ENCODE measurements at places on chromosomes 5 and 9.

DNA sequence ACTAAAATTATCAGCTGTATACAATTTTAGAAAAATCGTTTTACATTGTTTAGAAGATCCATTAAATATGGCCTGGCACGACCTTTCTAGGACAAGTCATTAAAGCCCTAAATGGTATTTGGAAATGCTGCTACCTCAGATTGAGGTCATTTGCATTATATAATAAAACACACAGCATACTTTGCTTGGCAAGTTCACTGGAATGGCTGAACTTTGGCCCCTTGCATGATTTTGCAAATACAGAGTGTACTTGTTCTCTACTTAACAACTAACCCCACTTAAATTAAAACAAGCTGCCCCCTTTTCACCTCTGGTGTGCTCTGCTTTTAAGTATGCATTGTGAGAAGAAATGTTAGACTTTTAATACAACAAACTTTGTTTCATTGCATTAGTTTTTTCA is 860.1 kb downstream of the PTPRD start:
- DNase-seq = no peak

GRCh38 chr9:94269264-94269663 is 10.2 kb downstream of the ZNF169 start:
- DNase-seq = peak; percentile 33

DNA sequence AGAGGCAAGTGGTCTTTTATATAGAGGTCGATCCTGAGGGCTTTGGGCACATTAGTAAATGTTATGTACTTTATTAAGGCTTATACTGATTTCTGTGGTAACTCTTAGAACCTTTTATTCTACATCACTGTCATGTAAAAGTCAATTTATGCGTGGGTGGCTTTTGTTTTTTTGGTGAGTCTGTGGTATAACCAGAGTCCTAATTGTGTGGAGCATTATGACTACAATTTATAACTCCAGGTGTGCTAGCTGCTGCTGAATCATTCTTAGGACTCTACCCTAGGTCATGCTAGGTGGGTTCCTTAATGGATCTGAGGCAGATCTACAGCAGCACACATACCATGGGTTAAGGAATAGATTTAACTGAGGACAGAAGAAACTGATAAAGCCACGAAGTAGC is 33.9 kb upstream of the KCNN2 start:
- DNase-seq = no peak

DNA sequence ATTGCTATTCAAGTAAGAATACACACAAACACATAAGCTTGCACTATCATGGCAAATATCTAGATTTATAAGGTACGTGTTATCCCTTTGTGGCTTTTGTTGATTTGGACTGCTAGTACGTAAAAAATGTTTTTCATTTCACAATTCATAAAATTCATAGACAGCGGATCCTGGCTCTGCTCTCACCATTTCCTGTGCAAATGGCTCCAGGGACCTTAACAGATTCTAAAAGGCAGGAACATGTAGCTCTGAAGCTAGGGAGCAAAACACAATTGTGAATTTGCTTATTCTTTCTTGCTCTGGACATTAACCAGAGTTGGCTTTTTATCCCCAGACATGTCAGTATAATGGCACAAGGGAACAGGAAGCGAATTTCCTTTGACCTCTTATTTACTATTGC is 1019.9 kb upstream of the WWC1 start:
- no peak for DNase-seq

- no peak for DNase-seq
Observed at GRCh38 chr9:98071737-98072136, 15.2 kb downstream of the NANS start.

GRCh38 chr9:91255327-91255726 is 106.4 kb downstream of the AUH start:
- no peak for DNase-seq

DNA sequence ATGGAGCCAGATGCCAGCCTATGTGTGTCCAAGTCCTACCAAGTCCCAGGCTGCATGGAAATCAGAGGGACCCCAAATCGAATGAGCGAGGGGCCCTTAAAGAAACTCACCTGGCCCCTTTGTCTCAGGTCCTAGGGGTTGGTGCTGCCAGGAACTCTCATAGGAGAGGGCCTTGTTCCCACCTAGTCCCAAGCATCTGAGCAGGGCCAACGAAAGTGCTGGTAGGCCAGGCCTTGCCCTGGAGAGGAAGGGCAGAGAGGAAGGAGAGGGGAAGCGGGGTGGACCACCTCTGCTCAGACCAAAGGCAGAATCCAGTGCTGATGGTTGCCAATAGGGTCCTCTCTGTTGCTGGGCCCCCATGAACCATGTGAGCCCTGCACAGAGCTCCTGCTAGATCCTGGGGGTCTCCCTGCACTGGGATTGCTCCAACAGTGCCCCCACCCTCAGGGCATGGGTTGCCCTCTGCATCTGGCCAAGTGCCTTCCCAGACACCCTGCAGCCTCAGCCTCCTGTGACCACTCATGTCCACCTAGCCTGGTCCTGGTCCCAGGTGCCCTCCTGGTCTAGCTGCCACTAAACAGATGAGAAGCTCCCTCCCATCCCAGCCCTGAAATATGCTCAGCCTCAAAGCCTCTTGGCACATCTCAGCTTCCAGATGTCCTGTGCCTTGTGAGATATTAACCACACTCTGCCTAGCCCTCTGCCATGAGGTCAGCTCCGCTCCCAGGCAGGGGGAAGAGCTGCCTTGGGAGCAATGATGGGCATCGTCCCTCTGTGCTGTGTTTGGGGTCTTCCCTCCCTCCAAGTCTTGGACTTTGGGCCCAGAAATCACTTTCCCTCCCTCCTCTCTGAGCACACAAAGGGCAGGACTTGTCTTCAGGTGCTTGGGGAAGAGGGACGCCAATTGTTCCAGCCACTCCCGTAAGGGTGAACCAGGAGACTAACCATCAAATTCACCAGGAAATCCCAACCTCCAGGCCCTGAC is 109.6 kb downstream of the ADAMTS2 start:
- DNase-seq = no peak

- DNase-seq = no peak
Observed at GRCh38 chr9:92184041-92184564, 68.9 kb upstream of the SPTLC1 start.

GRCh38 chr9:76613974-76614373 is 150.3 kb upstream of the PCA3 start:
- DNase-seq = no peak

- no peak for DNase-seq
Observed at GRCh38 chr9:127728808-127729207, 6.3 kb downstream of the TOR2A start.

DNA sequence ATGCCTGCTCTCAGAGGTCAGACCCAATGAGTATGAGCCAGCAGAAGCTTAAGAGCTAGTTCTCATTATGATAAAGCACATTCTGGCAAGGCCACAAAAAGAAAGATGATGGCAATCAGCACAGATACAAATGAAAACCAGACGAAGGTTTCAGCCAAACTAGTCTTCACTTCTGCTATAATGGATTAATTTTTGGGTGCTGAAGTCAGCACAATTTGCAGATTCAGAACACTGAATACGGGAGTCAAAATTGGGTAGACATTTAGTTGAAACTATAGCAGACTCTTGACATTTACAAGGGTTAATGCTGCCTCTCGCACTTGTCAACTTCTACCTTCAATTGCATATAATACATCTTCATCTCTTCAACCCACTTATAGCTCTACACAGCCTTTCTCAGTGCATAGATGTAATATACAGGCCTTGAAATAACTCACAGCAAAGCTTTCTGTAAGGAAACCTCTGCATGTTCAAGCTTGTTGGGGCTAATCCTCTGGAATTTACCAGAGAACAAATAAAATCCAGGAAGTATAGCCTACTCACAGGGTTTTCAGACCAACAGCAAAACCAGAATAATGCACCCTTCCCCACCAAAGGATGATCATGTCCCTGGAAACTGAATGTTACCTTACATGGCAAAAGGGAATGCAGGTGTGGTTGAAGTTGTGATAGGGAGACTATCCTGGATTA is 77.1 kb downstream of the BAAT start:
- DNase-seq = no peak

- no peak for DNase-seq
Observed at GRCh38 chr9:117511852-117512481, 97.1 kb upstream of the ASTN2 start.

- DNase-seq = no peak
Observed at GRCh38 chr9:75993434-75993833, 103.0 kb downstream of the PCSK5 start.

DNA sequence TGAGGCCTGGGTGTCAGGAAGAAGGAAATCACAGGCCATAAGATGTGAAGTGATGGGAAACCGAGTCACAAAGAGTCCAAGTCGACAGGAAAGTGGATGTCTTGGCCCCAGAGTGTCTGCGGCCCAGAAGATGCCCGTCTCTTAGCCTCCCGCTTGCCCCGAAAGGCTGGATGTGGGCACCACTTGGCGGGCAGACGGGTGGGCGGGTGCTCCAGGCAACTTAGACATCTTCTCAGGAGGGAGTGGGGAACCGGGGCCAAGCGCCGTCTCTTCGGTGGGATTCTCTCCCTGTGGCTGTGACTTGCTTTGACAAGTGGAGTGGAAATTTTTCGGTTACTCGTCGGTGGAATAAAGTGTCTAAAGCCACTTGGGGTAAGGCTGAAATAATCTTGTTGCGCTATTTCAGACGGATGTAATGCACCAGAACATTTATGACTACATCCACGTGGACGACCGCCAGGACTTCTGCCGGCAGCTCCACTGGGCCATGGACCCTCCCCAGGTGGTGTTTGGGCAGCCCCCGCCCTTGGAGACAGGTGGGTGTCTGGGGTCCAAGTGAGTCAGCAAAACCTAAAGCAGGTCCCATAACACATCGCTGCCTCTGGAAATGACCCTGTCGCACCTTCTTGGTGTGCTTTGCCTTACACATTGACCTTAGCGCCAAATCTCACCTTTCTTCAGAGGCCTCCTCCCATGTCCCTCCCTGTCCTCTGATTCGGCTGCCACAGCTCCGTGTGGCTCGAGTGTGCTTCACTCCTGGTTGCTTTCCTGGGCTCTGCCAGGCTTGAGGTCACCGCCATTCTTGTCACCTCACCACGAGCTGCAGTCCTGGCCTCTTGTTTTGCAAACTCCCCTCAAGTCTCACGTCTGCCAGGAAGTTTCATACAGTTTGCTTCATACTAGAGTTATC is 20.4 kb upstream of the EXOC3 start:
- no peak for DNase-seq

DNA sequence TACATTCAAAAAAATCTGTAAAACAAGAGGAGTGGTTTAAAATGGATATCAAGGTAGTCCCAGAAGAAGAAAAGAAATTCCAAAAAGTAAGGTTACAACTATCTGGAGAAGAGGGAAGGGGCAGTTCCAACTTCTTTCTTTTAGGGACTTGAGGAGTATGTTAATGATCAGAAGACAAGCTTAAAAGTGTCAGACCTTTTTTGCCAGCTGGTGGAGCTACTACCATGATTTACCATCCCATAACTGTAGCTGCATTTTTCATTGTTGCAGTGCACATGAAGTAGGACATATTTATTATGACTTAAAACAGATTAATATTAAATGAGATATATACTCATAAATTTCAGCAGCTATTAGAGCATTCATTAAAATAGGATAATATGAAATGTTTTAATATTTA is 158.5 kb upstream of the RGS7BP start:
- no peak for DNase-seq

- DNase-seq = no peak
Observed at GRCh38 chr5:173963182-173963838, 25.7 kb upstream of the C5orf47 start.

- peak; percentile 78 for DNase-seq
Observed at GRCh38 chr5:134224888-134225779, 739 bp downstream of the PPP2CA start.

DNA sequence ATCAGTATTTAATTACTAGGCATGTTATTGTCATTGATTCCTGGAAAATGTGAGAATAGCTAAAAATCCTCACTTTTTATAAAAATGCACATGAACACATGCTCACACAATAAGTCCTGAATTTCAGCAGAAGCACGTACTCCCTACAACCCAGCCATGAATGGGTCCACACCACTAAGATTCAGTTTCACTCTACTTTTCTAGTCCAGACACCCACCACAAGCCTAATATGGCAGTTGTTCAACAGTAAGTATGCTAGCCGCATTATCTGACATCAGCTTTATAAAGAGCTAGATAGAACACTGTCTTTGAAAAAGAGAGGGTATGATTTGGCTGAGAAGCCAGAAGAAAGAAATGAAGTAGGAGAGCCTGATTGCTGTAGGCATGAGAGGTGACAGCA is 639.3 kb downstream of the BRINP1 start:
- DNase-seq = no peak

DNA sequence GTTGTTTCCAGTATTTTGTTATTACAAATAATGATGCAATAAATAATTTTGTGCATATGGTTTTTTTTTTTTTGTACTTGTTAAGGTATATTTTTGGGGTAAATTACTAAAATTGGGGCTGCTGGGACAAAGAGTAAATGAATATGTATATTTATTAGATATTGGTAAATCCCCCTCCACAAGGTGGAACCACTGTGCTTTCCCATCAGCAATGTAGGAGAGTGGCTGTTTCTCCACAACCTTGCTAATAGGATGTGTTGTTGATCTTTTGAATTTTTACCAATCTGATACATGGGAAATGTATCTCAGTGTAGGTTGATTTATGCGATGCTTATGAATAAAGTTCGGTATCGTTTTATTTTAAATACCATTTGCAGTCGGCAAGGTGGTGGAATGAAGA is 118.1 kb downstream of the TRPM3 start:
- no peak for DNase-seq

DNA sequence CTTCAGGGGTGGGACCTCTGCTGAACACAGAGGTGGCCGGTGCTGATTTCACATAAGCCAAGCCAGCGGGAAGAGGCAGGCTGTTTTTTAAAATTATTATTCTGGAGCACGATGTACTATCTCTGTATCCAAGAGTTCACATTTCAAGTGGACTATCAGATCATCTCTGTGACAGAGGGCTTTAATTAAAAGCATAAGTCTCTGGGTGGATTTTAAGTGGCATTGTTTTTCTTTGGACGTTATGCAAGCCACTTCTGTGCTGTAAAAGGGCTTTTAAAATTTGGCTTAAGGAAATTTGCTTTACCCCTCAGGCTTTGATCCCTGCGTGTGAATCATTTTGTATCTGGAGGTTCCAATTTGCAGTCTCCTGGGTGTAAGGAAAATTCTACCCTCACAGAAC is 124.7 kb downstream of the PALM2AKAP2 start:
- no peak for DNase-seq

DNA sequence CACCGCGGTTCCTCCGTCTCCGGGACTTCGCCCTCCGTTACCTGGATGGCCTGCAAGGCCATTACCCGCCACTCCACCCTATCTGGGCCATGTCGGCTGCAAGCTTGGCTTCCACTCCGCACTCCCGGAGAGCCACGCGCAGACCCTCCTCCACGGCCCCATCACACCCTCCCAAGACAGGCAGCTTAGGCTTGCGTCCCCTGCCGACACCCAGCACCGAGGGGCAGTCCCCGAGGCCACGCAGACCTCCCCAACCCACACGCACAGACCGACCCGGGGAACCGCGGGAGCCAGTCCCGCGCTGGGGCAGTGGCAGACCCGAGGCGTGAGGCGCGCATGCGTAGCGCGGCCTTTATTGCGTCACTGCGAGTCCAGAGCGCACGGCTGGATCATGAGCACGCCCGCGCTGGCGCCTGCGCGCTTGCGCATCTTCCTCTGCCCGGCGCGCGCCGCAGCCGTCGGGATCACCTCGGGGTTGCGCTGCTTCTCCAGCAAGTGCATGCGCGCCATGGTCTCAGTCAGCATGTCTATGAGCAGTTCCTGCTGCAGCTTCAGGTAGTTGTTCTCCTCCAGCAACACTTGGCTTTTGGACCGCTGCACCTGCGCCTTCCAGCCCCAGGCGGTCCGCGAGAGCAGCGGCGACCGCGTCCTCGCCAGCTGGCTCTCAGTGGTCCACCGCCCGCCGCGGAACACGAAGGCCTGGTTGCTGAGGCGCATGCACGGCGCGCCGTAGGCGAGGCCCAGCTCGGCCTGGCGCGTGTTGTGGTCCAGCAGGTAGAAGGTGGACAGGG is 2.4 kb downstream of the CBY3 start:
- DNase-seq = peak; percentile 99
